ENCODE measurements at places on chromosomes 7 and 10.

DNA sequence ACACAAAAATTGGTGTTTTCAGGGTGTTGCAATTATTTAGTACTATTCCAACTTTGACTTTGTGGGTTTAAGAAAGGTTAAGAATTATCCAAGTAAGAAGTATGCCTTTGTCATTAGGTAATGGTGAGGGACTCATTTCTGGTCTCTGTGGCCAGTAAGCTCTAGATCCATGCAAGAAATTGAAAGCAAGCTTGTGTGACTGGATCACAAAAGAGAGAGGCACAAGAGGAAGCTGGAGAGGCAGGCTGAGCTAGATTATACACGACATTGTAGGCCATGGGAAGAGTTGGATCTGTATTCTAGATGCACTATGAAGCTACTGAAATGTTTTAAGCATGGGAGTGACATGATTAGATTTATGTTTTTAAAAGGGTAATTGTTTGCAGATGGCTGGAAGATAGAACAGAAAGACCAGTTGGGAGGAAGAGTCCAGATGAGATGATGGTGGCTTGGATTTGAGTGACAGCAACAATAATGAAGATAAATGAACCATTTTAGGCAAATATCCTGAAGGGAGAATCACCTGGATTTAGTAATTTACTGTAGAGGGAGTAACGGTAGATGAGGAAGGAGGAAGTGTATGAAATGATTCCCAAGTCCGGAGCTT lies 50.0 kb downstream of the CALD1 start:
- no peak for DNase-seq

DNA sequence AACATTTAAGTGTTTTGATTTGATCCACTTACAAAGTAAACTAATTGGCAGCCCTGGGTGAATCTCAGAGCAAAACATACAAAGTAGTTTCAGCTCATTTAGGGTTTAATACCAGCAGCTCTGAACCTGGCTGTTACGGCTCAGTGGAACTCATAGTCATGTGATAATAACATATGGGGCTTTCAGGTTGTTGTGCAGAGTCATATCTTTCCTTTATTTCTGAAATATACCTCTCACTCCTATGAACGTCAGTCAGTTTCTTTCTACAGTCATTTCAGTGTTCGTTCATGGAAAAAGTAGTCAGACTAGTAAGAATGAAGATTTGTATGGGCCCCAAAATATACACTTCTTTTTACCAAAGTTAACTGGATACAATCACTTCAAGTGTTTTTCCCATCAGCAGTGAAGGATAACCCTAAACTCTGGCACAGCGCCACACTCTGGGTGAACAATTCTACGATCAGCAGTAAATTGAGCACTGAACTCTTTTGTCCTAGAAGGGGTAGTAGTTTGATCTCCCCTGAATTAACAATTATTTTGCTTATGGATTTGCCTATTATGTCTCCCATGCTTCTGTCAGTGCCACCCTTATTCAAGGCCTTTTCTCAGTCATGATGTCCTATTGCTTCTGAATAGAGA lies 218.6 kb downstream of the THSD7A start:
- DNase-seq = no peak

- DNase-seq = peak; percentile 43
Measured at GRCh38 chr7:16344927-16345326, 76.4 kb downstream of the CRPPA start.

- no peak for DNase-seq
Measured at GRCh38 chr7:121681700-121682099, 191.3 kb upstream of the PTPRZ1 start.

DNA sequence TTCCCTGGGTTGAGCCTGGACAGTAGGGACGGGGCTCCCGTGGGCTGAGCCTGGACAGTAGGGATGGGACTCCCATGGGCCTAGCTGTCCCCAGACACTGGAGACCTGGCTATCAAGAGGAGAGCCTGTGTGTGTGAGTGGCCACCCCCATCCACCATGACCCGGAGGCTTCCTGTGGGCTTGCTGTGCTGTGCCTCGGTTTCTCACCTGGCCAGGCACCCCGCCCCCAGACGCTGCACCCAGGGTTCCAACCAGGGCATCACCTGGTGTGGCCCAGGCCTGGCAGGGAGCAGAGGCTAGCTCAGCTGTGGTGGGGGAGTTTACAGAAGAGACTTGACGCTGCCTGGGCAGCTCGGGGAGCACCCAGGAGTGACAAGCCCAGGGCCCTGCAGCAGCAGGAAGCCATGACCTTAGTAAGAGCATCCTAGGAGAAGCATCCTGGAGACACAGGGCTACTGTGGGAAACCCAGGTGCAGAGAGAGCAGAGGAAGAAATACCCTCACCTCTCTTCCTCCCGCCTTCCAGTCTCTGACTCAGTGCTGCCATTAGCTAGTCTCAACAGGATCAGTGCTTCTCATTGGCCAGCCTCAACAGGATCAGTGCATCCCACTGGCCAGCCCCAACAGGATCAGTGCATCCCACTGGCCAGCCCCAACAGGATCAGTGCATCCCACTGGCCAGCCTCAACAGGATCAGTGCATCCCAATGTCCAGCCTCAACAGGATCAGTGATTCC lies 61.0 kb downstream of the PDGFA start:
- DNase-seq = no peak

DNA sequence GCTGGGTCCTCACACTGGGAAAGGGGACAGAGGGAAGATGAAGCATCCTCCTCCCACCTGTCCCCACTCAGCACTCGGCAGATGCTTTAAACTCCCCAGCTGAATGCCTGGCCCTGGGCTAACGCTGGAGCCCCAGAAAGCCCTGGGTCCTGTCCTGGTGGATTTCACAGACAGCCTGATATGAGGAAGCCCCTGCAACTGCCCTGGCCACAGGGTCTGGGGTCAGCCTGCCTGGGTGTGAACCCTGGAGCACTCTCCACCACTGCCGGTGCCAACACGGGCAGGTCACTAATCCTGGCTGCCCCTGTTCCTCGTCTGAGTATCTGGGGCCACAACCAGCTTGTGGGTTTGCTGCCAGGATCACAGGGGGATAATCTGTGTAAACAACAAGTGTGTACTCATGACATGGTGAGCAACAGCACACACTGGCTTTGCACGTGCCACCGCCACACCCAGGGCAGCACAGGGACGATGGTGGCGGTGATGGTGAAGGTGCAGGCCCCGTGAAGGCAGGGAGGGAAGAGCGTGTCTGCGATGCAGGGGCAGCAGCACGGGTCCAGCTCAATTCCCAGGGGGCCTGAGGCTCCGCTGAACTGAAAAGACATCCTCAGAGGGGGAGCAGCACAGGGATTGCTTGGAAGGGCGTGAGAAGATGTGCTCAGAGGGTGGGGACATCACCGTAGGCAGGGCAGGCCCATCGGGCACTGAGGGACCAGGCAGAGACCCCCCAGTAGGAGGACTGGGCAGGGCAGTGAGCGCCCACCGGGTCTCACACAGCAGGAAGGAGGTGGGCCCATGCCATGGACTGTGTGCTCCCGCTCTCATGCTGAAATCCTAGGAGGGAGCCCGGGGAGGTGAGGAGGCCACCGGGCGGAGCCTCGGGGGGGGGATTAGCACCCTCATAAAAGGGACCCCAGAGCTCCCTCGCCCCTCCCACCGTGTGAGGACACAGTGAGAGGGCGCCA lies 238.7 kb downstream of the MAD1L1 start:
- no peak for DNase-seq

- no peak for DNase-seq
Measured at GRCh38 chr10:96606946-96607345, 20.1 kb upstream of the TM9SF3 start.

- no peak for DNase-seq
Measured at GRCh38 chr10:101047961-101048892, 13.6 kb upstream of the KAZALD1 start.

DNA sequence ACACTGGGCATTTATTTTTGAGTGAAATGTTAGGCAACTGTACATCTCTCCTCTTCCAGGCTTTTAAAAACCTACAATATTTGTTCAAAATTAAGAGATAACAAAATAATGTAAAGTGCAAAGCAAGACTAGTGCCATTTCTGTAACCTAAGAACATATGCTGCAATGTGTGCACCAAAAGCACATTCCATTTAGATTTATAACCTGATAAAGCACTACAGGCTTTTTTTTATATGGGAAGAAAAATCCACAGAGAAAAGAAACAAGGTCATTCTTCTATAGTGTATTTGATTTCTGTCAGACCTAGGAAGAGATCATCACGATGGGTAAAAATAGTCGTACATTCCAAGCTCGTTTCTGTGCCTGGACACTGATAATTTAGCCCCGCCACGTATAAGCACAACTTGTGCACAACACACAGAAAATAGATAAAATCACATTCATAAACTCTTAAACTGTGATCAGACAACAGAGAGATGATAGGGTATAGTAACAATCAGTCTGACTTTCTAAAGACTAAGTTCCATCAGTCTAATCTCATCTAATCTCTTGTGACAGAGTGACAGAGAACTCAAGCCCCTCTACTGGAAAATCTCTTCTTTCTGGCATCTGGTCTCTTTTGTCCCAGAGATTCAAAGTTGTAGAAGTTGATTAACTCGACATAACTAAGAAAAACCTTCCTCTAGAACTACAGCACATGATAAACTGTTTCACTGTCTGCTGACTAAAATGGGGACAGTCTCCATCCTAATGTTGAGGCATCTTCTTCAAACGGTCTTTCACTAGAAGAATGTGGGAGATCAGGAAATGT lies 6.7 kb downstream of the LAMB1 start:
- DNase-seq = no peak

- no peak for DNase-seq
Measured at GRCh38 chr10:44427037-44427436, 42.1 kb upstream of the CXCL12 start.

GRCh38 chr7:11373546-11374142 lies 400.0 kb downstream of the PHF14 start:
- peak; percentile 35 for DNase-seq

GRCh38 chr10:84596585-84596984 lies 268.2 kb downstream of the CCSER2 start:
- no peak for DNase-seq

DNA sequence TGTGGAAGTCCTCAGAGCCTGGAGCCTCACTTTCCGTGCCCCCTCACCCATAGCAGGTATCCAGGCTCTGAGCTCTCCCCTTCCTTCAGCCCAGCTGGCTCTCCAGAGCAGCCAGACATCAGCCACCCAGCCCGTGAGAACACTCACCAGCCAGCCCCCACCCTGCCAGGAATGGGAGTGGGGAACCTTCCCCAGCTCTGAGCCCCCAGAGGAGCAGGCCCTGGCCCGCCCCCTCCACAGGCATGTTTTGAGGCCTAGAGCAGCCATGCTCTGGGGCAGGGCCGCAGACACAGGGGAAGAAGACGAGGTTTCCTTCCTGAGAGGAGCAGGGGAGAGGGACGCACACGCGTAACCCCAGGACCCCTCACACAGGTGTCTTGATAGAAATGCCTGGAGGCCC lies 70.0 kb upstream of the COL13A1 start:
- DNase-seq = no peak

DNA sequence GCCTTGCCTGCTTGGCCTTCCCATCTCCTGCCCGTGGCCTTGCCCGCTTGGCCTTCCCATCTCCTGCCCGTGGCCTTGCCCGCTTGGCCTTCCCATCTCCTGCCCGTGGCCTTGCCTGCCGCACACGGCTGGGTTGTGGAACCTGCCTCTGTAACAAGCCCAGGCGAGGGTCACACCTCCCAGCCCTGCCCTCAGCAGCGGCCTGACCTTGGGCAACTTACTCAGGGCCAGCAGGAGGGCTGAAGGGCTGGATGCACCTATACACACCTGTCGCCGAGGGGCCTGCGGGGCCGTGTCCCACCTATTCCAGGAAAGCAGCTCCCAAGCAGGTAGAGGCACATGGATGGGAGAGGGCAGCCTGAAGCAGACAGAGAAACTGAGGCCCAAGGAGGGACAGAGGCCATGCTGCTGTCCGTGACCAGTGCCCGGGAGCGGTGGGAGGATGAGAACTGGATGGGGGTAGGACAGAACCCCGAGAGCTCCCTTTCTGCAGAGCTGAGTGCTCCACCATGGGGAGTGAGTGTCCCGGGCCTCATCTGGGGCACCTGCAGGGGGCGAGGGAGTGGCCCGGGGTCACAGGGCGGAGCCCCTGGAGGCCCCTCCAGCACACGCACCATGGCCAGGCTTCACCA lies 277.6 kb downstream of the ELFN1 start:
- DNase-seq = no peak

DNA sequence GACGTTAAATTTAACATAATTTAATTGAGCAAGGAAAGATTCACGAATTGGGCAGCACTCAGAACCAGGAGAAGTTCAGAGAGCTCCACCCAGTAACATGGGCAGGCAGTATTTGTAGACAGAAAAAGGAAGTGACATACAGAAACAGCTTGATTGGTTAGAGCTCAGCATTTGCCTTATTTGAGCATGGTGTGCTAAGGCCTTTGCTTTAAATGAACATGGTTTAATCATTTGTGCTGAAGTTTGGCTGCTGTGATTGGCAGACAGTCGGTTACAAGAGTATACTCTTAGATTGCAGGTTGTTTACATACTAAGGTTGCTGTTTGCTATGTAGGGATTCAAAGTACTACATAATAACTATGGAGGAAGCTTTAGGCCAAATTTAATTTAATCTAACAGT lies 199.2 kb downstream of the MALRD1 start:
- DNase-seq = peak; percentile 22

DNA sequence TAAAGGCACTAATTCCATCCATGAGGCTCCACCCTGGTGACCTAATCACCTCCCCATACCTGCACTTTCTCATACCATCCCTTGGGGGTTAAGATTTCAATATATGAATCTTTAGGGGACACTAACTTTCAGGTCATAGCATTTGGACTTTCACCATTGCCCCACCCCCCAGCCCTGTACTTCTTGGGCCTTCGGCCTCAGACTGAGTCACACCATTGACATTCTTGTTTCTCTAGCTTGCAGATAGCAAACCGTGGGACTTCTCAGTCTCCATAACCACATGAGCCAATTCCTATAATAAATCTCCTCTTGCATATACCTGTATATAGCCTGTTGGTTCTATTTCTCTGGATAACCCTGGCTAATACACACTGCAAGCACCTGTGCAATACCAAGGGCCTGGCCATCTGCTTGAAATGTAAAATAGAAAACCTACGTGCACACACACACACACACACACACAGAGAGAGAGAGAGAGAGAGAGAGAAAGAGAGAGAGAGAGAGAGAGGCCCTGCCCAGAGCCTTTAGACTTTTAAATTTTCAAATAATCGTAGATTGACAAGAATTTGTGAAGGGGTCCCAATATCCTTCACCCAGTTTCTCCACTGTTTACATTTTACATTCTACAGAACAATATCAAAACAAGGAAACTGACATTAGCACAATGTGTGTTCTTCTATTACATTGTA lies 25.3 kb downstream of the ANXA8 start:
- no peak for DNase-seq

GRCh38 chr10:10630281-10630680 lies 387.4 kb upstream of the CELF2 start:
- no peak for DNase-seq

DNA sequence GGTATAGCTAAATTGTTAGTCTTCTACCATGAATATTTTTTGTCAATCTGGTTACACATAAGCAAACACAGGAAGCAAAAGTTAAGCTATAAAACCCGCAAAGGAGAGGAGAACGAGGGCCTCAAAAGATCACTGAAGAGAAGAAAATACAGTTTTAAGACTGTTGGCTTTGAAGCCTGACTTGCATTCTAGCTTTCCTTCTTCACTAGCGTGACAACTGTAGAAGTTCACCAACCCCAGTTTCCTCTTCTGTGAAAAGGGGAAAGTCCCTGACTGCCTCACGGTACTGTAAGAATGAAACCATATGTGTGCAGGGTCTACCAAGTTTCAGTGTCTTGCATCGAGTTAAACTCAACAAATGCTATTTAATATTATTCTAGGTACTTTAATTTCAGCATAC lies 7.5 kb upstream of the LRRN3 start:
- peak; percentile 87 for DNase-seq
